Activated CD4-positive, alpha-beta memory T cell treated with anti-CD3 and anti-CD28 coated beads for 36 hours (primary cell): ENCODE measurements at places on chromosomes 6 and 20. TPM values are rescaled to one million over a fixed set of nuclear protein-coding genes. Genes with fewer than 3 reads are reported as not detected.

GRCh38 chr6:137492289-137493217 lies 1.6 kb downstream of the OLIG3 start:
- peaks cover 88% of the 10 kb centered on the region for H3K27me3 ChIP-seq
- no peak for DNase-seq

- peaks cover 20% of the 10 kb centered on the region for H3K27me3 ChIP-seq
- H3K4me1 ChIP-seq: no peaks in the 10 kb centered on the region
- no peak for DNase-seq
- no peaks in the 10 kb centered on the region for H3K36me3 ChIP-seq
These were observed 139.0 kb downstream of the PRDM13 start for GRCh38 chr6:99745651-99746050.

DNA sequence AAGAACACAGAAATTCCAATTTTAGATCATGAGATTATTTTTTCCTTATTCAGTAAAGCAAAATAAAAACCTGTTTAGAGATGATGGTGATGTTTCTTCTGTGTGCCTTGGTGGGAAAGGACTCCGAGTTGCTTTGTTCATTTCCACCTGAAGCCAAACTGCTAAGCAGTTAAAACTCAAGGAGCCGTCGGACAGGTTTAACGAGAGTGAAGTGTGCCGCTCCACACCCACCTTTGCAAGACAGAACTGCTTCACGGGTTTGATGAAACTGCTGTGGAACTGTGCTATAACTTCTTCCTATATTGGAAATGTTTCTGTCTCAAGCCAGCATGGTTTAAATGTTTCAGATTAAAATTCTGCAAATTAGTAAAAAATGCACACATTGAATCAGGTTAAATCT lies 9.2 kb upstream of the DSP start:
- no peak overlapping the region for H3K27ac ChIP-seq
- peaks cover 25% of the 10 kb centered on the region for H3K27me3 ChIP-seq
- no peaks in the 10 kb centered on the region for H3K36me3 ChIP-seq
- no peak overlapping the region for H3K4me3 ChIP-seq
- DNase-seq: no peak
- H3K4me1 ChIP-seq: no peaks in the 10 kb centered on the region

- DNase-seq: no peak
- H3K36me3 ChIP-seq: peaks cover 6% of the 10 kb centered on the region
- no peak overlapping the region for H3K4me3 ChIP-seq
- H3K4me1 ChIP-seq: no peaks in the 10 kb centered on the region
- H3K27me3 ChIP-seq: no peaks in the 10 kb centered on the region
These were observed 8.4 kb upstream of the SGK2 start for GRCh38 chr20:43550456-43550855.

DNA sequence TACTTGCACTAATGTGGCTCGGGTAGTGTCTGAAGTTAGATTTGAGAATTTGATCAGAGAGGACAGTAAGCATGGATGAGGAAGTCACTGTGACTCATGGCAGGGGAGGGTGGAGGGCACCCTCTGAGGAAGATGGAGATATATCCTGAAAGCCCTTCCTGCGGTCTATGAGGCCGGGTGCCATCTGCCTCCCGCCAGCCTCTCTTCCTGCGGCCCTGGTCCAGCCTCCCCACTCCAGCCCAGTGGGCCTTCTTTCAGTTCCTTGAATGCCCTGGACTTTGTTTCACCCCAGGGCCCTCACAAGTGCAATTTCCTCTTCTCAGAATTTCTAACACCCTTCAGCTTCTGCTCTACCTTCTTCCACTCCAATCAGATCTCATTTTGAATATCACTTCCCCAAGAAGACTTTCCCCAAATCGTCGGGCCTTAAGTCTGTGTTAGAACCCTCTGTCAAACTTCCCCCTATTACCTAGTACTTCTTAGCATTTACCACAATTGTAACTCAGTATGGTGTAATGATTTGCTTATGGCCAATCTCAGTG lies 20.2 kb upstream of the TNFAIP3 start:
- H3K27me3 ChIP-seq: no peaks in the 10 kb centered on the region
- no peak overlapping the region for H3K4me3 ChIP-seq
- no peaks in the 10 kb centered on the region for H3K36me3 ChIP-seq
- no peak overlapping the region for H3K27ac ChIP-seq
- peaks cover 26% of the 10 kb centered on the region for H3K4me1 ChIP-seq

DNA sequence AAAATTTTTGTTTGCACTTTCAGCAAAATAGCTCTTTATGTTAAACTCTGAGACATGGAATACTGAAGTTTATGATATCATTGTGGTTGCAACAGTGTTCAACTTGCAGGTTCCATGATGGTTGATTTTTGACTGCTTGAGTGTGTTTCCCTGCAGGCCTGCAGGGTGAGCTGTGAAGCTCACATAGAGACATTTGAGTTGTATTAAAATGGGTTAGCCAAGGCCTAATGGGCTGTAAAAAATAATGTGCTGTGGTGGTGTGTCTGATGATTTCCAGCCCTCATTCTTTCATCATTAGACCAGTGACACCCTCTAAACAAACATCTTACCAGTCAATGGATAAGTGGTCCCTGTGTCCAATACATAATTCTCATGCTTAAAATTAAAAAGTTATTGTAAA lies 321.4 kb downstream of the FARS2 start:
- no peak overlapping the region for H3K4me3 ChIP-seq
- H3K4me1 ChIP-seq: peaks cover 4% of the 10 kb centered on the region
- no peak for DNase-seq
- peaks cover 7% of the 10 kb centered on the region for H3K36me3 ChIP-seq
- no peaks in the 10 kb centered on the region for H3K27me3 ChIP-seq
- no peak overlapping the region for H3K27ac ChIP-seq

The KCNK16 gene
- total RNA-seq: not detected
